ENCODE measurements at places on chromosomes 13 and 19.
A peak's percentile ranks its signal among the peaks of the same experiment; 100 is the strongest.

- no peak for DNase-seq
Observed at GRCh38 chr13:76148374-76148773, 512.2 kb downstream of the LMO7 start.

- DNase-seq = no peak
Observed at GRCh38 chr19:16366056-16366432, 41.4 kb downstream of the KLF2 start.

GRCh38 chr19:17035842-17036424, 9.3 kb upstream of the CPAMD8 start:
- DNase-seq = no peak

GRCh38 chr13:114151565-114152284, 19.3 kb upstream of the RASA3 start:
- DNase-seq = peak; percentile 59

DNA sequence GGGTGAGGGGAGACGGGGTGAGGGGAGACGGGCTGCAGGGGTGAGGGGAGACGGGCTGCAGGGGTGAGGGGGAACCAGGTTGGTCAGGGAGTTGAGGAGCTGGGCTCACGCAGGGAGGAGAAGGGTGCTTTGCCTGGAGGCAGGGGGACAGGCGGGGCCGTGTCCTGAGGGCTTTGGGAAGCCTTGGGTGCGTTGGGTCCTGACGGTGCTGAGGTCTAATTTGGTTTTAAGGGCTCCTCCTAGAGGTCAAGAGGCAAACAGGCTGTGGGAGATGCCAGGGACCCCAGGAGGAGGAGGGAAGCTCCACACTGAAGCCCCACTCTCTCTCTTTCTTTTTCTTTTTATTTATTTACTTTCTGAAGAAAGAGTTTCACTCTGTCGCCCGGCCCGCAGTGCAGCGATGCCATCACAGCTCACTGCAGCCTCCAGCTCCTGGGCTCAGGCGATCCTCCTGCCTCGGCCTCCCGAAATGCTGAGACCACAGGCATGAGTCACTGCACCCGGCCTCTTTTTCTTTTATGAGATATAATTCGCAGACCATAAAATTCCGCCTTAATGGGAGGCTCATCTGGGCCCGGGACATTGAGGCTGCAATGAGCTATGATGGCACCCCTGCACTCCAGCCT, 9.3 kb upstream of the MISP start:
- no peak for DNase-seq

DNA sequence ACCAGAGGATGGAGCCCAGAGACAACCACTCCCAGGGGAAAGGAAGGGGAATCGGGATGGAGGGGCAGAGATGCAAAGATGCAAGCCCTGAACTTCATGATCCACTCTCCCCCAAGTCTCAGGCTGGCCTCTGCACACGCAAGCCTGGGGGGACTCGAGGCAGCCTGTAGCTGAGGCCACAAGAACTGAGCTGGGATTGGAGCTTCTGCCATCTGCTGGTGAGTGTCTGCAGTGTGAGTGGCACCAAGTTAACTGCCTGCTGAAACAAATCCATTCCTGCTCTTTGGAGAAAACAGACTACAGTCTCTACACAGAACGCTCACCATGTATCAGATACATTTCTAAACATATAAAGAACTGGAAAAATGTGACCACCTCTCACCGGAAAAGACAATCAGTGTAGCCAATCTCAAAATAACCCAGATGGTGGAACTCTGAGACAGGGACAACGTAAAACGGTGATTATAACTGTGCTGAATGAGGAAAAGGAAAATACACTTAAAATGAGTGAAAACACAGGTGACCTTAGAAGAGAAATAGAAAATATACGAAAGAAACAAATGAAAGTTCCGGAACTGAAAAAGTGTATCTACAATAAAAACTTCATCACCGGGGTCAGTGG, 62.1 kb downstream of the KLF2 start:
- peak; percentile 44 for DNase-seq

GRCh38 chr19:47572635-47573034, 313 bp downstream of the ZNF541 start:
- no peak for DNase-seq

GRCh38 chr19:8110931-8111330, 38.5 kb downstream of the FBN3 start:
- DNase-seq = no peak

DNA sequence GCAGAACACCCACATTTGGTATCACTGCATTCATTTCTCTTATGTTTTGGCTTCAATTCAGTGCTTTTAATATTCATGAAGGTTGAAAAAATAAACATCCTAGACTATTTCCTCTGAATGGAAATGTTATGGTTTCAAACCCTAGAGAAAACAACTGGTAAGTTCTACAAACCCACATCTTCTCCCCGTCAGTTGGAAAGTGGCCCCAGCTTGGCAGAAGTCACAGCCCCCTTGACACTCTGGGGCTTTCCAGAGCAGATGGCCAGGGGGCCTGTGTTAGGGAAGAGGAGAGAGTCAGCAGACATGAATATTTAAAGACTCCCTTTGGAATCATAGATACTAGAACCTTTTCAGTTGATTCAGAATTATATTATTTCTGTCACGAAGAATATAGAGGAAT, 123.9 kb downstream of the SHISA2 start:
- DNase-seq = no peak

DNA sequence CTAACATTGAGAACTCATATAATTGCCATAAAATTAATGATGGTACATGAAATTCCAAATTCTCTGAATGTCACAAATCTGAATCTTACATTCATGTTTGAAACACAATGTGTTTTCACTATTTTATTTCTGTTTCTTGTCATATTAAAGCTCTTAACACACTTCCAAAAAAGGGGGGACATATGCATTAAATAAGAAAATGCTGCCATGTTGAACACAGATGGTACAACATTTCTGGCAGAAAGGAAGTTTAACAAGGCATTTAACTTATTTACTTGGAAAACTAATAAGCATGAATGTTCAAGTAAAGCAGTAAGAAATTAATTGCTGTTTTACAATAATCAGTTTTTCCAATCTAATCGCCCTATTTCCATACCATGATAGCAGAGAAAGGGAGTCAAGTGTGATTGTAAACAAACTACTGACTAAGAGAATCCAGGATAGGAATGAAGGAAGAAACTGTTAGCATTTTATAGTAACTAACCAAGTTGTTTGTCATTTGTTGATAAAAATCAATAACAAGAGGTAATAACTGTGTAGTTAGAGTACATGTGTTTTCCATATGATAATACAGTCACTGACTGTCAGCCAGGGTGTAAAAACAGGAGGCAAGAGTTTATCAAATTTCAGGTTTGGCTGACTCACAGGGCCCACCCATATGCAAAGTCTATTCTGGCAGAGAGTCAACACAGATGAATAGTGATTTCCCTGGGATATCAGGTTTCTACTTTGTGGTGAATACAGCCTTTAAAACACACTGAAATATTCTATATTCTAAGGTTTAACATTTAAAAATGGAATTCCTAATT, 5.7 kb upstream of the FOXO1 start:
- DNase-seq = no peak

DNA sequence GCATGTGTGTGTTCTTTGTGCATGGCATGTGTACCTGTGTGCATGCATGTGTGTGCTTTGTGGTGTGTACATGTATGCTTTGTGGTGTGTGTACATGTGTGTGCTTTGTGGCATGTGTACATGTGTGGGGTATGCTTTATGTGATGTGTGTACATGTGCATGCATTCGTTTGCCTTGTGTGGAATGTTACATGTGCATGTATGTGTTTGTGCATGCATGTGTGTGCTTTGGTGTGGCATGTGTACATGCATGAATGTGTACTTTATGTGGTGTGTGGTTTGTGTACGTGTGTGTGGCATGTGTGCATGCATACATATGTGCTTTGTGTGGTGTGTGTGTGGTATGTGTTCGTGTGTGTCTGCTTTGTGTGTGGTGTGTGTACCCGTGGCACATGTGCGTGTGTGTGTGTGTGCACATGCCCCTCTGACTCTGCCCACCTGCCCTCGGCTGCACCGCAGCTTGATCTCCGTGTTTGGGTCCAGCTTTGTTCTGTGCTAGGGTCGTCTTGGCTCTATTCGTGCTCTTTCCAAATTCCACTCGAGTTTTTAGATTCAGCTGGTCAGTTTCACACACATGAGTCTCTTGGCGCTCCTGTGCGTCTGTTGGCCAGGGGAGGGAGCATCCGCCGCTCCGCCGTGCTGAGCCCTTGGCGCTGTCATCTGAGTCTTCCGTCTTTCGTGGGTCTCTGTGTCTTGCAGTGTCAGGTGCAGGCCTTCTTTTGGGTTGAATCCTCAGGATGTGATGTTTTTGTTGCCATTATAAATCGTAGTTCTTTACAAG, 46.5 kb upstream of the TFDP1 start:
- DNase-seq = no peak

GRCh38 chr19:19271828-19272599, 1.1 kb downstream of the TM6SF2 start:
- DNase-seq = no peak

GRCh38 chr13:24906268-24906667, 142.3 kb downstream of the RNF17 start:
- DNase-seq = no peak

DNA sequence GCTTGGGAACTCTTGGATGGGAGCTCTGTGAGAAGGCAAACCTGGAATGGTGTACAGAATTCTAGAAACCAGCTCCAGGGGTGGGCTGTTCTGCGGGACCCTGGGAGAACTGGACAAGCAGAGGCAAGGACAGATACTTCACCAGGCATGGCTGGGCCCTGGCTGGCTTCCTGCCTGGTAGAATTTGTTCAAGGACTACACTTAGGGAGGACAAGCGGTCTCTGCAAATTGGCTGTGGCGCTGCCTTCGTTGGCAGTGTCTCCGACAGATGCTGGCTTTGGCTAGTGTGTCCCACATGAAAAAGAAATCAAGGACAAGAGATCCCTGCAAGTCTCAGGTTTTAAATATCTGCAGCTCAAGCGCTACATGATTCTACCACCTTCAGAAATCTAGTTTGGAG, 12.4 kb downstream of the CEBPG start:
- no peak for DNase-seq

- no peak for DNase-seq
Observed at GRCh38 chr19:35120492-35120891, 4.9 kb downstream of the FXYD3 start.

DNA sequence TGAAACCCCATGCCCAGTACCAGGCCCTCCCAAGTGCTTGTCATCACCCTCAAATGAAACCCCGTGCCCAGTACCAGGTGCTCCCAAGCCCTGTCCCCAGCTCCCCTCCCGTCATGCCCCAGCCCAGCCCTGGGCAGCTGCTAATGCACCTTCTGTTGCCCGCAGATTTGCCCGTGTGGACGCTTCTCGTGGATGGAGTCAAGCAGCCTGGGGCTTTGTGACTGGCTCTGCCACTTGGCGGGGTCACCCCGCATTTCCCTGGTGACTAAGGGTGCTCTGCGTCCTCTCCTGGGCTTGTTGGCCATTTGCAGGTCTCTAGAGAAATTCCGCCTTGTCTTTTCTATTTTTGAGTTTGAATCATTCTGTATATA, 82.7 kb downstream of the ATP11A start:
- DNase-seq = no peak

DNA sequence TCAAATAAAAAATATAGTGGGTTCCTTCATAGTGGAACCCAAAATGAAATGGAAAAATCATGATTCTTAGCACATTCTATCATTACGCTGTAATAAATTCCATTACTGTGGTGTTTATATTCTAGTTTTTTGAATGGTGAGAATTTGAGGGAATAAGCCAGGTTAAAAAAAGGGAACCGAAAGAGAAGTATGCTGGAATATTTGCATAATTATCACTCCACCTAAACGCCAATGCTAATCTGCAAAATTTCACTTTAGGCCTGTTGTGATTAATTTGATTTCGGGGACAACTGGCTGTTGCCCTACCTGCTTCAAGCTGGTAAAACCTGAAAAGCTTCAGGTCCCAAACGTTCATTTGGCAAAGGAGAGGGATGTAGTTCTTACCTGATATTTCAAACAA, 32.1 kb upstream of the SCEL start:
- no peak for DNase-seq

- no peak for DNase-seq
Observed at GRCh38 chr19:16160445-16160942, 12.8 kb downstream of the CIB3 start.

DNA sequence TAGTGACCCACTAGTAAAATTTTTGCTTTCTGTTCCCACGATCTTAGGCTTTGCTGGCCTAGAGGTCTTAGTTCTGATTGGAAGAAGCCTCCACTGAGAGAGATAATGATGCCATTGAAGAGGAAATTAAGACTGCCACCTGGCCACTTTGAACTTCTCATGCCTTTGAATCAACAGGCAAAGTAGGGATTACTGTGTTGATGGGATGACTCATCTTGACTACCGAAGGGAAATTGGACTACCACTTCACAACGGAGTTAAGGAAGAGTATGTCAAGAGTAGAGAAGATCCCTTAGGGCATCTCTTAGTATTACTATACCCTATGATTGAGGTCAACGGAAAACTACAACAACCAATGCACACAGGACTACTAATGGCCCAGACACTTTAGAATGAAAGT, 12.7 kb upstream of the FREM2 start:
- no peak for DNase-seq

- DNase-seq = no peak
Observed at GRCh38 chr13:26449063-26449848, 108.2 kb upstream of the WASF3 start.

DNA sequence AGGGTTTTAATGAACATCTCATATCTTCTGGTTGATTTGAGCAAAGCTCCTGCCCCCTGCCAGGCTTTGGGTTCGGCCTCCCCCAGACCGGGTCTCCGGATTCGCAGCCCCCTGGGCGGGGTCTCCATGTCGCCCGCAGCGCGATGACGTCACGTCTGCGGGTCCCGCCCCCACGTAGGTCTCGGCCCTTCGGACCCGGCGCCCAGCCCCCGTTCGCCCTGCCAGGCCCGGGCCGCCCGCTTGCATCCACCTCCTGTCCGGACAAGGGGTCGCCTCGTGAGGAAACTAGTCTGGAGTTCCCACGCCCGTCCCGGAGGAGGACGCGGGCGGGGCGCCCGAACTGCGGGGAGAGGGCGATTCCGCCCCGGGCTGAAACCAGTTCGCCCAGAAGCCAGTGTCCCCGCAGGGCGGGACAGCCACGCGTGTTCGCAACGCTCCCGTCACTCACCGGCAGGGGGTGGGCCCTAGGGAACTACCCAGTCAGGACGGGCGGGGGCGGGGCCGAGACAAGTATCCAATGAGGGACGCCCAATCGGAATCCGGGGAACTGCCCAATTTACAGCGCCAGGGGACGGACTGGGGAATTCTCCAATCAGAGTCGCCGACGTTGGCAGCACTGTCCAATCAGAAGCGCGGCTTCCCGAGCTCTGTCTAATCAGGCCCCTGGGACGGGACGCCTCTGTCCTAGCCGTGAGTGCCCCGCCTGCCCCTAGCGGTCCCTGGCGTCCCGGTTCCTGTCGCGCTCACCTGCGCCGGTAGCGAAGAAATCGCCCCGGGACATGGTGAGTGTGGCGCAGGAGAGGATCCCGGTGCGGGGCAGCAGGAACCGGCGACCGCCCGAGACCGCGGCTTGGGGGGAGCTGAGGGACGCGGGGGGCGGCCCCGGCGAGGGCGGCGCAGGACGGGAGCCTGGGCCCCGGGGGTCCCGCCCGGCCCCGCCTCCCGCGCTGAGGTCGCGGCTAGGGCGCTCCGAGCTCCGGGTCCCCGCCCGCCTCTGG, at the start of gene ZNF555:
ZNF555 (plus strand) TSS at position 682 of the 998 bp plus-strand sequence; CDS start at position 780, 98 bp downstream.
- DNase-seq = peak; percentile 96
